ENCODE measurements at places on chromosomes 7 and 10.

DNA sequence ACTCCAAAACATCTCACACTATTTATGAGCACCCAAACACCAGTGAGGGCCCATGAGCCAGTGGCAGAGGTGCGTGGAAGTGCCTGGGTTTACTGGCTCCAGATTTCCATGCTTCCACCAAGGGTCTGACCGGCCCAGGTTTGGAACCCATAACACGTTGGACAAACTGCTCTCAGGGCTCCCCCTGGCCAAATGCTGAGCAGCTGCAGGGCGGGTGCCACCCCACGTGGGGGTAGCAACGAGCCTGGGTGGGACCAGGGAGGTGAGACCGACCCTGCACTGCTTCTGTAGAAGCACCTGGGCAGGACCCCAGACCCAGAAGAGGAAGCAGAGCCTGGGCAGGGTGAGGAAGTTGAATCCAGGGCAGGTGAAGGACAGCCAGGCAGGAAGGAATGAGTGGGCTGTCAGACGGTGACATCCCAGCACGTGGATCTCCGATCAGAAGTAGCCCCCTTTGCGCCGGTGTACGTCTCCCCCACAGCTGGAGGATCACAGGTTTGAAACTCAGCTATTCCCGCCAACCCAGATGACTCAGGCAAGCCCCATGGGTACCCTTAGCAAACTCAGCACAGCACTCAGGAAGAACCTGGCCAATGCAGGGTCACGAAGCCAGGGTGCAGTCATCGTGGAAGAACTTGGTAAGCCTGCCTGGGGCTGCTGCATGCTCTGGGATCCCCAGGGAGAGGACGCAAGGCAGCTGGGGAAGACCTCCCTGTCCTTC, 100.4 kb upstream of the DDC start:
- no peak for DNase-seq

- no peak for DNase-seq
These were observed 85.9 kb upstream of the PAX2 start for GRCh38 chr10:100659361-100660098.

DNA sequence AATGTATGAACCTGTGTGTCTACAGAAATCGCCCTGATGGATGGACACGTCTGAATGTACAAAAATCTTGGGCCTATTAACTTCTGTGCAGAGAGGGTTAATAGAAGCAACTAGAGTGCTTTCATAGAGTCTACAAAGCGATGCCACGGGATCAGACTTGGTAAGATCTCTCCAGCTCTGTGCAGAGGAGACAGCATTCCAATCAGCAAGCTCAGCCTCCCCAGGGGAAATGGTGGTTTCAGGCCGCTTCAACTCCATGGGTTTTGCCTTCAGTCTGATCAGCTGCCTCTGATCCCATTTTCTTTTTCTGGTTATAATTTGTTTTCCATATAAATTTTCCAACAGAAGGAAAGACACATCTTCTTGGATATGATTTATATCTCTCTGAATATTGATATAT, 35.1 kb upstream of the COBL start:
- no peak for DNase-seq

GRCh38 chr7:73912223-73912622, 51.3 kb downstream of the TMEM270 start:
- no peak for DNase-seq

DNA sequence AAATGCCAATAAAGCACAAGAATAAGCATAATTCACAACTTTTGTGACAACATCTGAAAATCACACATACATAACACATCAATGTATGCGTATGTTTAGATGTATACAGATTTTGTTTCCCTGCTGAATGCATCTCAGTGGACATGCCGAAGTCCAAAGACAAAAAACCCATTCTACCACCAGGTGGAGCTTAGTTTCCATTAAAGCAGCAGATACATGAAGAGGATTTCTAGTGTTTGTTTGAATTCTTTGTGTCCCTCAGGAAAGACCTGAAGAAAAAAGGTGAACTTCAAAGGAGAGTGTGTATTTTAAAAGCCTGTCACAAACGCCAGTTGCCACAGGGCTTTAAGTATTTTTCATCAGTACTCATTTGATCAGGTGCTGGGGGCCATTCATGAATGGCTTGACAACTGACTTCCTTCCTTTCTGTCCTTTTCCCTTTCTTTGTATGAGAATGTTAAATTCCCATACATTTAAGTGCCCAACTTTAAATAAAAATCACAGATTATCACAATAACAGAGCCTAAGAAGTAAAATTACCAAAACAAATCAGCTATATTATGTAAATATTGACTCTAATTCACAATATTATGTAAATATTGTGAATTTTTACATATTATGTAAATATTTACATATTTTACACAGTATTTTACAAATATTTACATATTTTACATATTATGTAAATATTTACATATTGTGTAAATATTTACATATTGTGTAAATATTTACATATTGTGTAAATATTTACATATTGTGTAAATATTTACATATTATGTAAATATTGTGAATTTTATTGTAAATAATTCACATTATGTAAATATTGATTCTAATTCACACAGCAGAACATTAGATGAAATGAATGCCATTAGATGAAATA, 343.0 kb downstream of the CRPPA start:
- peak; percentile 26 for DNase-seq

GRCh38 chr7:148214101-148214500, 376.5 kb upstream of the C7orf33 start:
- DNase-seq: no peak

DNA sequence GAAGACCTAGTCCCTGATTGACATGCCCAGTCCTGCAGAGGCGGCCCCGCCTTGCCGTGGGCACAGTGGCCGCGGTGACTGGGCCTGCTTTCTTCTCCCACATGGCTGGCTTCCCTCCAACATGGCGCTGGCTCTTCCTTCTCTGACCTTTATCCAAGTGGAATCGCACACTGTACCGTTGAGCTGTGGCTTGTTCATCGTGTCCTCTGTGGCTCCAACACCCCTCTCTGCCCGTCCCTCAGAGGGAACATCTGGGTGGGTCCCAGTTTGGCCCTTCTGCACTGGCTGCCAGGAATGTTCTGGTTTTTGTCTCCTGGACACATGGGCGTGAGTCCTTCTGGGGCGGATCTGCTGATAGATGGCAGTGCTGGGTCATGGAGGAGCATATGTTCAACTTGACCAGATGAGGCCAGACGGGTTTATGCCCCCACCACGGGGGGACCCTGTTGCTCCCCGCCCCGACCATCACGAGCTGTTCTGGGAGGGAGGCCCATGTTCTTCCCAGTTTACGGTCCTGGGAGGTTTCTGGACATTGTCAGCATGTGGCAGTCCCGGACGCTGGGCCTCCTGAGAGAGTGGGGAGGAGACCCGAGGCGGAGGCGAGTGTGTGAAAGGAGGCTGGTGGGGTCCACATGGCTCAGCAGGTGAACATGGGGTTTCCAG, 63.5 kb downstream of the LHPP start:
- no peak for DNase-seq

GRCh38 chr7:151423936-151424335, 14.1 kb upstream of the WDR86 start:
- DNase-seq: no peak

DNA sequence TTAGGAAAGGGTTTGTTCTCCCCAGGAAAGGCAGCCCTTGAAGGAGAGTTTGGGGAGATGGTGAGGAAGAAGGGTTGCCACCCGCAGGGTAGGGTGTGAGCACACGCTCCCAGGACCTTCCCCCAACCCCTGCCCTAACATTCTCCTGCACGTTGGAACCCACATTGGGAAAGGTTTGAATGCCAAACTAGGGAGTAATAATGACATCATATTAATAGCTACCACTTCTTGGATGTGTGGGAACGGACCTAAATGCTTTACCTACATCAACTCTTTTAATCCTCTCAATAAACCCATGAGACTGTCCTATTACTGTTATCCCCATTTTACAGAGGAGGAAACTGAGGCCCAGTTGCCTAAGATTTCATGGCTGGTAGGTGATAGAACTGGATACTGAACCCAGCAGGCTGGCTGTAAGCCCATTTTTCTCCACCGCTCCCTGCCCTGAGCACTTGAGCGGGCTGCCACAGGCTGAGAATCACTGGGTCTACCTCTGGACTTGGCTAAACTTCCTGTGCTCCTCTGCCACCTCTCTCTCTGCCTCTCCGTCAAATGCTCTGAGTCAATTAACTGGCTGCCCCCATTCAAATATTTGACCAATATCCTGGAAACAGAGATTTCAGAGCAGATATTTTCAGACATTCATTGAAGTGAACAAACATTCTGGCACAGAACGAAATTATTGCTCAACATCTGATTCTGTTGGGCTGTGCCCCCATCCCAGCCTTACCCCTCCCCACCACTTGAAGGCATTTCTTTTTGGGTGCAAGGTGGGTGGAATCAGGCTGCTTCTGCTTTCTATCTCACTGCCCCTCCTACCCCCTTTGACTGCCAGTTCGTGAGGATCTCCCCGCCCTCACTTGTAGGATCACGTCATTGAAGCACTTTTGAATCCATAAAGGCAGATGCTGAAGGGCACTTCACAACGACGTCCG, 129.7 kb downstream of the C10orf105 start:
- no peak for DNase-seq

DNA sequence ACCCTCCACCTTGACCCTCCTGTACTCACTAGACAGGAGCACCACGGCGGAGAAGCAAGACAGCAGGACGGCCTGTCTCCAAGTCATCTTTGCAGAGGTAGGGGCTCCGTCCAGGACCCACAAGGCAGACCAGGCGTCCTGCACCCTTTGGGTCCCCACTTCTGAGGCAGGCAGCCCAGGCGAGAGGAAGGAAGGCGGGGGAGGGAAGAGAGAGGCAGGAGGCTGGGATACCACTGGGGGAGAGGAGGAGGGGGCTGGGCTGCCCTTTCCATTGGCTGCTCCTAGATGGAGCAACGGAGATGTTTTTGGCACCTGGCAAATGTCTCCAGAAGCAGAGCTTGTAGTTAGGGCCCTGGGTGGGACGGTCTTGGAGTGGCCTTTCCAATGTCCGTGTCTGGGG, at the start of gene UCMA:
Gene UCMA, minus strand, starts transcription at position 203 of the 400 bp plus-strand sequence. Its CDS starts 116 bp downstream, at position 87.
- DNase-seq: no peak

GRCh38 chr10:68924593-68924992, 23.5 kb downstream of the DDX50 start:
- DNase-seq: no peak

- no peak for DNase-seq
These were observed 80.5 kb upstream of the RNF32 start for GRCh38 chr7:156560075-156560474.

DNA sequence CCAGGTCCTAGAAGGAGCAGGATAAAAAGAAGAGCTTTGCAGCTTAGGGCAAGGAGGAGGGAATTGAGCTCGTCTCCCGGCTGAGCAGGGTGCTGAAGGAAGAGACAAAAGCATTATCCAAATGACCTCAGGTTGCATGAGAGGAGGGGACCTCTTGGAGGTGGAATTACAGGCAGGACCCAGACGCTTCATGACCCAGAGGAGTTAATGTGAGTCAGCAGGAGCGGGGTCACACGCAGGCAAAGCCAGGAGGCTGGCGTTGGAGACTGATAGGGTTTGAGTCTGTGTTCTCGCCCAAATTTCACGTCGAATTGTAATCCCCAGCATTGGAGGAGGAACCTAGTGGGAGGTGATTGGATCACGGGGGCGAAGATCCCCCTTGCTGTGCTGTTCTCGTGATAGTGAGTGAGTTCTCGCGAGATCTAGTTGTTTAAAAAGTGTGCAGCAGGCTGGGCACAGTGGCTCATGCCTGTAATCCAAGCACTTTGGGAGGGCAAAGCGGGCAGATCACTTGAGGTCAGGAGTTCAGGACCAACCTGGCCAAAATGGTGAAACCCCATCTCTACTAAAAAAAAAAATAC, 63.7 kb upstream of the AUTS2 start:
- DNase-seq: no peak

- DNase-seq: no peak
These were observed 133.4 kb upstream of the ANKRD1 start for GRCh38 chr10:91054325-91054724.

- no peak for DNase-seq
These were observed 11.7 kb downstream of the CREB5 start for GRCh38 chr7:28423918-28424514.

GRCh38 chr10:28370107-28370835, 67.4 kb upstream of the MPP7 start:
- DNase-seq: no peak

DNA sequence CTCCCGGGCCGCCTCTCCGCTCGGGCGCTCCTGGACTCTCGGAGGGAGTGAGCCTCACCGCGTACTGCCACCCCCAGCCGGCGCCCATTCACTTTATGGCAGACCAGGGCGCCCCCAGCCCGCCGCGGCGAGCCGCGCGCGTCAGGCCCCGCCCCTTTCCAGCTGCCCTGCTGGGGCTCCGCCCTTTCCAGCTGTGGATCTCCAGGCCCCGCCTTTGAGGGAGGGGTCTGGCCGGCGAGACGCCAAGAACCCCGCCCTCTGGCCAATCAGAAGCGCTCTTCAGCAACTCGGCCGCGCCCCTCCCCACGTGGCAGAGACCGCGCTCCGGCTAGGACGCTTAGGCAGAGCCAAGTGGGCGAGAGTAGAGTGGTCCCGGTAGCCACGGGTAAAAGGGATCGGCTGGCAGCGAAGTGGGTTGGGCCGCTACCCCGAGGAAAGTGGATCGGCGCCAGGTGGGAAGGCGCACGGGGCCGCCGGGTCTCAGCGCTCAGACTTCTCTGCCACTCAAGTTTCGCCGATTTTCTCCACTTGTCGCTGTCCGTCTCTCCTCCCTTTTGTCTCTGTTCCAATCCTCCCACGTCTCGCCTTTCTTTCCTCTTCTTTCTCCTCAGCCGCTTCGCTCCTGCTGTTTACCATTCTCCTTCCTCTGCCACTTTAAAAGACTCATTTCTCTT, at the start of gene PITX3:
Gene PITX3, minus strand, starts transcription at position 69 of the 674 bp plus-strand sequence. CDS start 9,432 bp downstream, outside the sequence.
- DNase-seq: peak; percentile 80

GRCh38 chr7:87564296-87564963, 36.3 kb downstream of the ABCB1 start:
- no peak for DNase-seq

- DNase-seq: no peak
These were observed 12.2 kb downstream of the DOCK4 start for GRCh38 chr7:112193915-112194502.

GRCh38 chr10:35674843-35675242, 32.7 kb upstream of the FZD8 start:
- no peak for DNase-seq

DNA sequence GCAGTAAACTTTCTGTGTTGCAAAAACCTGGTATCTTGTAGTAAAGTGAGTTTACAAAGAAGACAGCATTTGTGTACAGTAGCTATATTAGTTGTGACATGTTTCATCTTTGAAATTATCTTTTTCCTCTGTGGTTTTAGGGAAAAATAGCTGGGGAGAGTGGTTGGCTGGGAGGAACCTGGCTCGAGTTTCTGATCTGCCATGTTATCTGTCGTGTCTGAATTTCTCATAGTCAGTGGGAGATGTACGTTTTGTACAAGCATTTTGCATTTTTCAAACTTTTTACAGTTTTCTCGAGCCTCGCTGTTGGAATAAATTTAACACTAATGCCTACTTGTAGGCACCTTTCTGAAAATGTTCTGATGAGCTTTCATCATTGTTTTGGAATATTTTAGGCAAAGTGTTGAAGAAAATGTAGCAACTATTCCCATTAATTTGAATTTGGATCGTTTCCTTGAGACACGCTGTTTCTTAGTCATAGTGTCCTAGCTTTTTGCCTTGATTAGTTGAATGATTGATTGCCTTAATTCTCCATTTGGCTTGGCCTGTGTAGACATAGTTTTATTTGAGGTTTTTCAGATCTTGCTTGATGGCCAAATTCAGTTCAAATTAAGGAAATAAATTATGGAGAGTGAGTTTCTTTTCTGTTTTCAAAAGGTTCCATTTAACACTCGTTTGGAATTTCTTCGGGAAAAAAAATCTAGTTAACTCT, 65.1 kb downstream of the CAMK1D start:
- DNase-seq: no peak

- no peak for DNase-seq
These were observed 1.1 kb downstream of the WASL start for GRCh38 chr7:123747620-123748141.
